Bone marrow (tissue), 2 donors: ENCODE measurements at places on chromosomes 4 and X.

DNA sequence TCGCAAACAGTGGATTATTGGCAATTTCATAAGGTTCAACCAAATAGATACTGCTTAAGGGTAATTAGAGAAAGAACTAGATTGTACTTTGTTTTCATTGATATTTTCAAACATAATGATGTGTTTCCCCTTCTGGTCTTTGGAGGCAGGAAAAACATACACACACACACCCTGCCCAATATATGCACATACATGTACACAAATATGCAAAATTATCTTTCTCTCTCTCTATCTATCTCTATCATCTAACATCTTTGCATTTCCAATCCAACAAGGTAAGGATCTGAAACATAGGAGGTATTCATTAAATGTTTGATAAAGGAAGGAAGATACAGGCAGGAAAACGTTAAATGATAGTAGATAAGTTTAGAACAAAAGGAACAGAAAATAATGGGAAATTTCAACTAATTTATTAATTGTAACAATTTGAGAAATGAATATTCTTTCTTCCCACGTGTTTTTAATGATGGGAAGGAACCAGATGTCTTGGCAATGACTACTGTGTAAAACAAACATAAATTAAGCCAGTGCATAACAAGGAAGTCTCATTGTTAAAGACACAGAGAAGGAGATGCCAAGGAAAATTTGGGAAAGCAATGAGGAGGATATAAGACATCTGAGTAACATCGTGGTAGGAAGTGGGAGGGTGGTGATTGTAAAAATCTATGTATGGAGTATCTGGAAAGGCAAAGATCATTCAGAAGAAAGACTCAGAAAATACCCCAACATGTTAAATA lies 532.1 kb downstream of the GBA3 start:
- DNase-seq, result no peak

DNA sequence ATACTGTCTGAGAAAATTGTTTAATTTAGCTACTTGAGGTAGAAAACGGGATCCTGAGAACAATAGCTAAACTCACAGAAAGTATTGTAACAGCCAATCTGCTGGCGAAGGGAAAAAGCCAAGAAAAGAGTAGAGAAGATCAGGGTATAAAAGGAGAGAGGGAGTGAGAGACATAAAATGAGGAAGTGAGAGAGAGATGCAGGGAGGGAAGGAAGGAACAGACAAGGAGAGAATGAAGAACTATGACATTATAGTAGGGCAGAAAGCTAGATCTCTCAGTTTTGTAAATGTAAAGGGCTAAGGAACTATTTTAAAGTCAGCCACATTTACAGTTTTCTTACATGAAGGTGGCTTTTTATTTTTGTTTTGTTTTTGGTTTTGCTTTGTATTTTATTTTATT lies 1.6 kb upstream of the GIMD1 start:
- DNase-seq, result no peak

DNA sequence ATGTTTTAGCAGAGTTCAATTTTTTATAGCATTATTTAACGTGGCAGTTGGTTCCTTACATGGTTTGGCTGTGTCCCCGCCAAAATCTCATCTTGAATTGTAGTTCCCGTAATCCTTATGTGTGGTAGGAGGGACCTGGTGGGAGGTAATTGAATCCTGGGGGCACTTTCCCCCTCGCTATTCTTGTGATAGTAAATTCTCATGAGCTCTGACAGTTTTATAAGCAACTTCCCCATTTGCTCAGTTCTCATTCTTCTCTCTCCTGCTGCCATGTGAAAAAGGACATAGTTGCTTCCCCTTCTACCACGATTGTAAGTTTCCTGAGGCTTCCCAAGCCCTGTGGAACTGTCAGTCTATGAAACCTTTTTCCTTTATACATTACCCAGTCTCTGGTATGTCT lies 329.5 kb downstream of the GRIA2 start:
- no peak for DNase-seq

DNA sequence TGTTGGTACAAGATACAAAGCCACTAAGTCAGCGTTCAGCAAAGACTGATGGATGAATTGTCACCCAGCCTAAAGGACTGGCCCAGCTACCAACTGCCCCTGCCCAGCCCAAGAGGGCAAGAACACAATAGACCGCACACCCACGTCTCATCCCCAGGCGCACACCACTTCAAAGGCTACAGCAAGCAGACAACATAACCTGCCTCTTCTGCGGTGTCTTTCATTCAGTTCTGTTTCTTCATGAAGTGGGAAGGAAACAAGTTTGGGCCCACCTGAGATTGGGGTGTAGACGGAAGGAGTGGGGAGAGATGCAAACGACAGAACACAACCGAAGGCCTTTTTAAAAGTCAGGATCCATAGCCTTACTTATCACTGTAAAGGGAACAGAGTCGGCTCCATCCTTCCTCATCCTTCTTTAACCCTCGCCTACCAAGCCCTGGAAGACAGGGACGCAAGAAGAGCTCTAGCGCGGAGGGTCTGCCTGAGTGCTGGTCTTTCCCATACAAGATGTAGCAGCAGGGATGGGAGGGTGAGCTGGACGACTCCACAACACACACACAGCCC lies 691 bp downstream of the SCARB2 start:
- DNase-seq, result no peak

GRCh38 chr4:96175871-96176270 lies 336.0 kb downstream of the PDHA2 start:
- no peak for DNase-seq

GRCh38 chrX:48490661-48491060 lies 14.7 kb downstream of the FTSJ1 start:
- DNase-seq, result no peak

DNA sequence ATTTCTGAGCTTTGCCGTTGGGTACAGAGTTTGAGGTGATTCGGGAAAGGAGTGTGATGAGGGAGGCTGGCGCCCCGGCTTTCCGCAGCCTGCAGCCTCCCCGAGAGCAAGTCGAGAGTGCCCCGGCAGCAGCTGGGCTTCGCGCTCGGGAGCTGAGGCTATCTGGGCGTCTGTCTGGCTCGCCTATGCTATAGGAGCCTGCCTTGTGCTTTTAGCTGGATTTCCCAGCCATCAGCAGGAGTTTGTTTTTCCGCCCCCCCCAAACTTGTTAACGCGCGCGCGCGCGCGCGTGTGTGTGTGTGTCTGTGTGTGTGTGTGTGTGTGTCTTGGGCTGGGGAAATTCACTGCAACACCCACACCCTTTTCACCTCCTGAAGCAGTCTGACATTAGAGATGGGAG lies 765 bp upstream of the DGKK start:
- DNase-seq, result no peak

DNA sequence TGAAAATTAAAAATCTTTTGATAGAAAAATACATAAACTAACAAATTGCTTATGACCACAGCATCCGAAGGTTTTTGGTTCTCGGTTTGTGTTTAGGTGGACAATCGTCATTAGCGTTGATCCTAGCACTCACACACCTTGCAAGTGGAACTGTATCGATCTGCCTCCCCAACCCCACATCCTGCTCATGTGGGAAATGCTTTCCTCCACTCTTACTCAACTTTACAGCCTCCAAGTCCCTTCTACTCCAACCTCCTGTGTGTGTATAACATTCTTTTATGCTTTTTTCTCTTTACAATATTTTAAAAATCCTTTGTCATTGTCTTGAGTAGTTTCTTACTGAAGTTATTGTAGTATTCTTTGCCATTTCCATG lies 15.6 kb upstream of the TMEM131L start:
- no peak for DNase-seq

DNA sequence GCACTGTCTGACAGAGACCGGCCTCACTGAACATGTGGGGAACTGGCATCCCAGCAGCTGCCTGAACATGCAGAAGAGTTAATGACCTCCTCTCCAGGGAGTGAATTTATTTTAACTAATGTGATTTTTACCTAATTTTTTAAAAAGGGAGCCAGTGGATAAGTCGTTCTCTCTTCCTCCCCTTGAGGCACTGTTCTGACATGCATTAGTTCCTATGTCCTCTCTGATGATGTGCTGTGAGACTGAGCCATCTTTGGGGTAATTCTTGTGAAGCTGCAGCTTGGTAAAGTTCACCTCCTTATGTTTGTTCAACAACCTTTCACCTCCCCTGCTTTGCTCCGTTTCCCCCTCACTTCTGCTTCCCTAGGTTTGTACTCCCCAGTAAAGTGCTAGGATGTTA lies 139.7 kb downstream of the COL25A1 start:
- no peak for DNase-seq

- DNase-seq, result peak; percentile 66
Measured at GRCh38 chr4:165301833-165302232, 25.6 kb upstream of the MSMO1 start.

- DNase-seq, result no peak
Measured at GRCh38 chrX:77415161-77415560, 32.0 kb upstream of the FGF16 start.

DNA sequence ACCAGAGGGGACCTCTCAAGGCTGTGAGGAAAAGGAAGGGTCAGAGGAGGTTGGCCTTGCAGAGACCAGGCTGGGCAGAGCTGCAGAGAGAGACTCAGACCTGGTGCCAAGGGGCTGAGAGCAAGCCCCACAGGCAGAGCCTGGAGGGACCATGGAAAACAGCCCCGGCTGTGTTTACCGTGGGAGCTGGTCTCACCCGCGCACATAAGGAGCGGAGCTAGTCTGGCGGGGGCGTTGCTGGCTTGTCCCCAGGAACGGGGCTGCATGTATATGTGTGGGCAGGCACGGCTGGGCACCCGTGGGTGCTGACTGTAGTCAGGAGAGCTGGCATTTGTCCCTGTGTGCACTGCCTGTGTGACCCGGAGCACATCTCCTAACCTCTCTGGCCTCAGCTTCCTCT lies 45.7 kb downstream of the C4orf50 start:
- DNase-seq, result no peak

- DNase-seq, result no peak
Measured at GRCh38 chr4:112311516-112311915, 14.3 kb downstream of the ALPK1 start.
